ENCODE measurements at places on chromosomes 1 and 21.

GRCh38 chr1:81907575-81907974 is 106.8 kb downstream of the ADGRL2 start:
- DNase-seq = no peak

- DNase-seq = no peak
These were observed 45.8 kb downstream of the BCAR3 start for GRCh38 chr1:93635614-93636543.

- DNase-seq = peak; percentile 51
These were observed 86.9 kb downstream of the UCK2 start for GRCh38 chr1:165914136-165914798.

- DNase-seq = no peak
These were observed 86.2 kb downstream of the RIPK4 start for GRCh38 chr21:41680444-41681347.

- DNase-seq = no peak
These were observed 878.5 kb downstream of the USP25 start for GRCh38 chr21:16608209-16608830.

DNA sequence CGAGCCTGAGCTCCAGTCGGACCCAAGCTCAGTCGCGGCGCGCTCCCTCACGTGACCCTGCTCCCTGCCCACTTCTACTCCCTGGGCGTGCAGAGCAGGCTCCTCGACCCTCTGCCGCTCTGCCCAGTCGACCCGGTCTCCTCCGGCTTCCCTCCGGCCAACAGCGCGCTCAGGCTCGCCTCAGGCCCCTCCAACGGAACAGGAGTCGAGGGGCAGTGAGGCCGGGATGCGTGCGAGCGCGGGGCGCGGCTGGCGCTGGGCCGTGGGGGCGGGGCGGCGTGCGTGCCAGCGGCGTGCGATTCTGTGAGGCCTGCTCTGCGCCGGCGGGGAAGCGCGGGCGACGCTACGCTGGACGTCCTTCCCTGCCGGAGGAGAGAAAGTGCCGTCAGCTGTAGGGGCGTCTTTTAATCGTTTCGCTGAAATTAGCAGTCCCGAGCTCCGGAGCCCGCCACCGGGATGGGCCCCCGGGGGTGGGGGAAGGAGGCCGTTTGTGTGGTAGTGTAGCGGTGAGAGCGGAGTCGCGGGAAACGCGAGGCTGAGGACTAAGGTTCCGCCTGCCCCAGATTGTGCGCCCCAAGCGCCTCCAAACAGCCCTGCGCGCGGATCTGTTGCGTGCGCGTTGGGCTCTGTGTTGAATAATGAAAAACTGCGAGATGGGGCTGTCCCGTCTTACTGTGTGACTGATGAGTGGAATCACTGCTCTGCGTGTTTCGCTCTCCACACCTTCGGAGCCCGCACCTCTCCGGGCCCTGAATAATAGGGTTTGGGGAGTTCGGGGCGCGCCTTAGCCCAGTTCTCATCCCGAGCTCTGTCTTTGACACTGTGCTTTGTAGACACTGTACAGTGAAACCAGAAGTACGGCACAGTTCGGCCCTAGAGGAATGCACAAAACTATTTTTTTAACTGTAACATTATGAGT is at the start of gene ACBD6:
Gene ACBD6, minus strand, starts transcription at position 217 of the 919 bp plus-strand sequence. CDS start 311 bp downstream, outside the sequence.
- peak; percentile 73 for DNase-seq

DNA sequence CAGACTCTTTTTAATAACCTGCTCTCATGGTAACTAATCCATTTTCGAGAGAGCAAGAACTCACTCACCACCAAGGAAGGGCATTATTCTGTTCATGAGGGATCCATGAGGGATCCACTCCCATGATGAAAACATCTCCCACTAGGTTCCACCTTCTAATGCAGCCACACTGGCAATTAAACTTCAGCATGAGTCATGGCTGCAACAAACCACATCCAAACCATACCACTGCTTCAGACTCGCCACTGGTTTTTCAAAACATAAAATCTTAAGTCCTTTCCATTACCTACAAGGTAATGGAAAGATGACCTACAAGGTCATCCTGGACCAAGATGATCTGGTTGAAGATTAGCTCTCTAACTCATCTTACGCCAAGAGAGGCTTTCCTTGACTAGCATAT is 405.1 kb downstream of the VAV3 start:
- no peak for DNase-seq

DNA sequence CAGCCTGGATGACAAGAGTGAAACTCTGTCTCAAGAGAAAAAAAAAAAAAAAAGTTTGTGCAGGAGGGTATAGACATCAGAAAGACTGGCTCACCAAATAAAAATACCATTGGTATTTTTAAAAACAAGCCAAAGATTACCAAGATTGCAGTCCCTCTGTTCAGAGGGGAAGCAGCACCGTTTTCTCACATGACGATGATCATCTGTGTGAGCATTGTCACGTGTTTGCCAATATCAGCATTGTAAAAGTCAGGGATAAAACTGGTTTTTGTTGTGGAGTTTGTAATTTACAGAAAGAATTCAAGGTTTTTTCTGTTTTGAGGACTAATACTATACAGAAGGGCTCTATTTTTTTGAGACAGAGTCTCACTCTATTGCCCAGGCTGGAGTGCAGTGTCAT is 26.5 kb downstream of the ZNF362 start:
- no peak for DNase-seq

DNA sequence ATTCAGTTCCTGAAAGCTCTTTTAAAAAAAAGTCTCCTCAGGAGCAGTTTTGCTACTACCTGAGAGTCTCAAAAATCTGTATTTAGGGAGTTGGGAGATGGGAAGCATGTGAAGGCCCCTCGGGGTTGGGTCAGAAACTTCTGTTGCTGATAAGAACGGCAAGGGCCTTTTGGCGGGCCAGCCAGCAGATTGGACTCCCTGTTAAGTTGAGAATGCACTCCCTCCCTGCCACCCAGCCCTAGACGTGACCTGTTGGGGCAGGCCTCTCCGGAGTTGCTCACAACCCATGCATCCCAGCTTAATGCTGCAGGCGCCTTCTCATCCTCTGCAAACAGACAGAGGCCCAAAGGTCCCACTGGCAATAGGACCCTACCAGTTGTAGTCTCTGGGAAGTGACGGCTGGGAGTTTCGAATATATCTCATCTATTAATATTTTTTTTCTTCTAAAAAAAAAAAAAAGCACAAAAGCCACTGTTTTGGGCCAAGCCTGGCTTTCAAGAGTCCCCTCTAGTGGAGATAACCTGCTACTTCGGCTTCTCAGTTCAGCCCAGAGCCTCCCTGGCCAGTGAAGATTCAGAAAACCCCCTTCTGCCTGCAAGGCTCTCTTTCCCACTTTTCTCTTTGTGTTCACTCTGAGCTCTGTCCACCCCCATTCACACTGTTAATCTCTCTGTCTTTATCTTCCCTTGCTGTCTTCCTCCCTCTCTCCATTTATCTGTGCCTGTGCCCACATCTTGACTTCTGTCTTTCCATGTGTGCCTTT is 5.3 kb downstream of the PLXNA2 start:
- DNase-seq = no peak

DNA sequence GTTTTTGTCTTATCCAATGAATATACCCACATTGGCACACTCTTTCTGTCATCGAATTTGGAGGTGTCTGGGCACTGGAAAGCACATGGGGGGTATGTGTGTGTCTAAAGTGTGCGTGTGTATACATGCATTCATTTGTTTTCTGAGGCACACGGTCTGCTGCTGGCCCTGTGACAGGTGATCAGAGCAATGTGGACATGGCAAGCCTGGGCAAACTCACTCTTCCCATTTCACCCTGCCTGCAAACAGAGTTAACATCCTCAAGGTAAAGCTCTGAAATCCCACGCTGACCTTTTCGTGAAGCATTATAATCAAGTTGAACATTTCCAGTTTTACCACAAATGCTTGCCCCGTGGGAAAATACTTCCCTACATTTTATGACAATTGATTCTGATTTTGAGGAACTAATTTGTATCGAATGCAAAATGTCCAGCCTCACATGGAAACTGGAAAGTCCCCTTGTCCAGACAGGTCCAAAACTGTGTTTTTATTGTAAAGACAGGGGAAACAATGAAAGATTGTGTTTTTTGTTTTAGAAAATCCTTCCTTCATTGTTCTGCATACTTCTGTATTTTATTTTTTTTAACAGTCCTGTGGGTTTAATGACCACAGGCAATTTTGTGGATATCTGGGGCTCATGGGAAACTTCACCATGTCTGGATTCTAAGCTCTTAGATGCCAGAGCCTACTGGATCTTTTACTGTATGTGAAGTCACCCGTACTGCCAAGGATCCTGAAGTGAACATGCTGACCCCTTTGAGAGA is 160.9 kb downstream of the PBX1 start:
- no peak for DNase-seq

DNA sequence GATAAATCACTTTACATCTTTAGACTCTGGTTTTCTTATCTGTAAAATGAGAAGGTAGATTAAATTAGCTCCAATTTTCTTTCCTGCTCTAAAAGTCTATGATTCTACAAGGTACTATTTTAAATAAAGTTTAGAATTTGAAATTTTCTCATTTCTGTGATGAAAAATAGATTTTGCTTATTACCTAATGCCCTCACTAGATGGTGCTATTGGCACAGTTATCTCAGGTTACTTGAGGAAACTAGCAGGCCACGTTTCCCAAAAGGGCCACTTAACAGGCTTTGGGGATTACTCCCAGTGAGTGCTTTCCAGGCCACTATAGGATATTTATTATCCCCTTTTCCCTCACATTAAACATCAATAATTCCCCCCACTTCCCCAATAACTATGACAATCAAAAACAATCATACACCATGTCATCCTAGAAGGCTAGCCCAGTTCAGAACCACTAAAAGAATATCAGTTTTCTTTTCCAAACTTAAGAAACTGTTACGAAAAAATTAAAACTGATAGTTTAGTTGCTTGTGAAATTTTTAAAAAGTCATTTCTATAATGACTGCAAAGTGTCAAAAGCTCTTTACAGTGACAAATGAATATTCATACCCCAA is 30.6 kb downstream of the OMA1 start:
- peak; percentile 4 for DNase-seq

DNA sequence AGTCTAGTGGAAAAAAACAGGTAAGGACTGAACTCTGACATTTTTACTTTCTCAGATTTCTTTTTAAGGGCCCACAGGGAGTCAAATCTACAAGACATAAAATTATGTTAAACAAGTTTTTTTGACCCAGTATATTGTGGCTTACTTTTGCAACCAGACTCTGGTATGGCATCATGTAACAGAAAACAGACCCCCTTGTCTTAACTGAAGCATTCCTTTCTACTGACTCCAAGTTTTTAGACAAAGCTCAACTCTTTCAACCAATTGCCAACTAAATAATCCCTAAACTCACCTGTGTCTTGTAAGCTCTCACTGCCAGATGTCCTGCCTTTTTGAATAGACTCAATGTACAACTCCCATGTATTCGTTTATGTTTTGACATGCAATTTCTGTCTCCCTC is 64.3 kb downstream of the FASLG start:
- DNase-seq = no peak

GRCh38 chr1:168110896-168111545 is 25.7 kb downstream of the GPR161 start:
- DNase-seq = no peak

GRCh38 chr1:217333939-217334338 is 297.0 kb downstream of the GPATCH2 start:
- DNase-seq = no peak

DNA sequence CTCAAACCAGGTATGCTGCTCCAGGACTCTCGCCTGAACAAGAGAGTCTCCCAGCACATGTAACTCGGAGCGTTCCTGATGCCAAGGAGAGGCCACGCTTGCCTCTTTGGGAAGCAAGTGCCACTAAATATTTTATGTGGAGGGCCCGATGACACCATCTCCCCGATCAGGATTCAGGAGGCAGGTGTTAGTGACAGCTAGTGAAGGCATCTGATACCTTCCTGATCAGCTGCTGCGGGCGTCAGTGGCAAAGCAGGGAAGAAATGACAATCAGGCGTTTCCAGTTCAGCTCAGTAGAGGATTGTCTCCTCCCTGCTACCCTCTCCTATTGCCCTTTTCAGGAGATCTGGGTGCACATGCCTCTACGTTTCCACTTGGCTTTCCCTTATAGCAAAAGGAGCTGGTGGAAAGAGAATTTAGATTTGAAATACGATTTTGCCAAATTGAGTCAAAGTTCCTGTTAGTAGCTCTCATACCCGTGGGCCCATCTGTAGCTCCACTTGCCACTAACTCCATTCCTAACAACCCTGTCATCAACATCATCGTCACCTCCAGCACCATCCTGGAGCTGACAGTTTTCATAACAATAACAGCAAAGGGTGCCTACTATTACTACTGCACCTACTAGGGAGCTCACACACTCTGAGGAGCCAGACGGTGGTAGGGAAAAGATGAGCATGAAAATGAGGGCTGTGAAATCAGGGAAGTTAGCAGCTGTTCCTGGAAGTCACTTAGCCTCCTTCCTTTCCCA is 21.6 kb downstream of the PLXNA2 start:
- no peak for DNase-seq

GRCh38 chr1:31201931-31202360 is 37.7 kb downstream of the NKAIN1 start:
- DNase-seq = no peak

DNA sequence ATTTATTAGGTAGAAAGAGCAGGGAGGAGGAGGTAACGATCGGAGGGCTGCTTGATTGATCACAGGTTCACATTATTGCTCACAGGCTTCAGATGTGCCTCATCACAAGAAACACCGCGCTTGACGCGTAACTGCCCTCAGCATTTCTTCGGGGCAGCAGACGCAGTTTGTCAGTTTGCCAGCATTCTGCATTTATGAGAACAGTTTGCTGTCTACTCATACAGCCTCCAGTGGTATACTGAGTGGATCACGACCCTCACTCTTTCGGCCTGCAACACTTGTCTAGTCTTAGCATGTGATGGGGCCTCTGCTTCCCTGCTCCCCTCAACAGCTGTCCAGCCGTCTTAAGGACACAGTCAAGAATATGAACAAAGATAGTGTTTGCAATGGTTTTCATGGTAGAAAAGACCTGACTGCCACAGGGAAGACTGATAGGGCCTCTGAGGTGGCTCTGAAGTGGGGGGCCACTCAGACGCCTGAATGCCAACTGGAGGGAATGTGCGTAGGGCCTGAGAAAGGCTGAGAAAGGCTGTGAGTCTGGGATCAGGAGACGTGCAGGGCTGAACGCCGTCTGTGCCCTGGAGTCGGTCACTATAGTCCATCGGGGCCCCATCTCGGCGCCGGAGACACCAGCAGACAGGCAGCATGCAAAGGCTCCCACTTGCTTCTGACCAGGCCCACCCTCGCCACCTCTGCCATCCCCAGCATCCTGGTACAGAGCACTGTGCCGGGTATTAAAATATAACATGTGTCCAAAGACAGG is 45.0 kb downstream of the UBE2G2 start:
- no peak for DNase-seq

DNA sequence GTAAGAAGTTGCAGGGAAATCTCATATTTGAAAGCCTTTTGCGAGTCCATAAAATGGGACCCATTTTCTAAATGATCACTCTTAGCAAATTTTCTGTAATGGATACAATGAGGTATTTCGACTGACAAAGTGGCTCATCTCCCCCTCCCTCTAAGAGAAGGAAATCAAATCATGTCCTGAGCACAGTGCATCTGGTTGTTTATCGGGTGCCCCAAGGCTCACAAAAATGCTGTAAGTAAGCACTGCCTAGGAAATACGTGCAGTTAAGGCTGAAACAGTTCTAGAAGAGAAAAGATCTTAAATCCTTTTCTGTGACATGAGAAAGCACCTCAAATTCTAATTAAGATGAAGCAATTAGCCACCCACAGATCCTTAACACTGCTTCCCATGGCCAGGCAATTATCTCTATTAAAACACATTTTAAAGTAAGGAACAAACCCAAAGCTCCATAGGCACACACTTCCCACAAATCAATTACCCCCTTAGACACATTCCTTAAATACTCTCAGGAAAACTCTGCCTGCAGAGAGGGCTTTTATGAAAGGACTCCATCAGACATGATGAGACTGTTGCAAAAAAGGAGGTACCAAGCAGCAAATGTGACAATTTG is 216.3 kb downstream of the KCNH1 start:
- no peak for DNase-seq

GRCh38 chr1:154463512-154463990 is 38.5 kb upstream of the TDRD10 start:
- peak; percentile 69 for DNase-seq

Measured in T follicular helper cell (primary cell).